ENCODE measurements at places on chromosomes 1 and 21. TPM values are rescaled to one million over a fixed set of nuclear protein-coding genes. Genes with fewer than 3 reads are reported as not detected.

DNA sequence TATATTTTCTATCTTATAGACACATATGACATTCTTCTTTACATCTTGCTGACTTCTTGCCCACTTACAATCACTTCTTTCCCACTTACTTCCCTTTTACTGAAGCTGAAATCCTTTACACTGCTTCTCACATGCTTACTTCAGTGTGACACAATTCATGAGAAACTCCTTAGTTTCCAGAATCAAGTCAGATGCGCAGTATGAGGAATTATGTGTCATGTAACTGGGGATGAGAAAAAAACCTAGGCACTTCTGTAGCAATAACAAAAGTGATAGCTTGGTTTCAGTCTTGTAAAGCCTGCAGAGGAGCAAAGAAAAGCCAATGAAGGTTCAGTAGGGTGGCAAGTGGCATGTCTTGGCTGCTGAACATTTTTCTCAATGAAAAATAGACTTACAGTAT, 566.2 kb upstream of the RGS18 start:
- no peak for DNase-seq

GRCh38 chr1:52413410-52413989, 9.1 kb downstream of the PRPF38A start:
- DNase-seq, result no peak

- no peak for DNase-seq
These were observed 21.0 kb downstream of the CFAP74 start for GRCh38 chr1:1982379-1983232.

- no peak for DNase-seq
These were observed 120.6 kb downstream of the CASZ1 start for GRCh38 chr1:10675813-10676212.

DNA sequence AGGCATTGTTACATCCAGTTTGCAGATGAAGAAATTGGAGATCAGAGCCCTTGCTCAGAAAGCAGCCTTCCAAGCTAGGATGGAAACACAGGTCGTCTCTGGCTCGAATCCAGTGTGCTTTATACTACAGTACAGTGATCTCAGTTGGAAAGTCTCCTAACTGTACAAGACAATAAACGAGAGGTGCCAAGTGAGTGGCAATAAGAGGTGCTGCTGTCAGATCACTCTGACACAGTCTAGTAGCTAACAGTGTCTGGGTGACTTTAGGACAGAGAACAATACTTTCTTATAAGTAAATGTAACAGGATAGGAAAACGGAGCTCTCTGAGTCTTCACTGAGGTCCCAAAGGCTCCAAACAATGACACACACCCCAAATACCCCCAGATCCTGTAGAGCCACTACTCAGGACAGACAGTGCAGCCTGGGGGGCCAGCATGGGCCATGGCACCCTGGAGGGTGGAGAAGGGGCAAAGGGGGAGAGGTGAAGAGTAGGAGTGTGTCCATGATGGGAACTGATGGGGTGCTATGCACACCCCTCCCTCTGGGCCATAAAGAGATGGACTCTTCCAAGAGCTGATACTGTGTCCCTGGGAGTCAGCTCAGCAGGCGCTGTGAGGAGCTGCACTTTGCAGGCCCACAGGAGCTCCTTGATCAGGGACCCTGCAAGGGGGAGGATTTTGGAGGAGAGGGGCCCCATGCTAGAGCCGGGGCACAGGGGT, 3.3 kb downstream of the SH3BGR start:
- DNase-seq, result no peak

DNA sequence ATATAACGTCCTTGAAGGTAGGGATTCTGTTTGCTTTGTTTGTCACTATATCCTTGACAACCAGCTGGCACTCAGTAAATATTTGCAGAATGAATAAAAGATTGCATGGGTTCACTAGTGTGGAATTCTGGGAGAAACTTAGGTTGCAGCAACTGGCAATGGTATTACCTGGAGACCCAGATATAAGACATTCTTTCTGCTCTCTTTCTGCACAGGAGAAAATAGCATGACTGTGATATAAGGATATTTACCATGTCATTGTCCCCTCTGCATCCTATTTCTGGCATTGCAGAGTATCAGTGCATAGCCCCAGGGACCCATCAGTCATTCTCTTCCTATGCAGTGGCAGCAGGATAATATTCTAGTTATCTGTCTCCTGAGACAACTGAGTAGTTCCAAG, 308.9 kb upstream of the LRRC7 start:
- no peak for DNase-seq

Gene MCOLN3
- total RNA-seq, result not detected

GRCh38 chr1:64055310-64055709, 148.1 kb upstream of the UBE2U start:
- DNase-seq, result no peak

Gene MAB21L3
- total RNA-seq, result not detected

- DNase-seq, result no peak
These were observed 43.8 kb upstream of the KCTD3 start for GRCh38 chr1:215523128-215523861.

Gene IL19
- total RNA-seq, result not detected

- DNase-seq, result no peak
These were observed 44.8 kb downstream of the PCNT start for GRCh38 chr21:46368533-46369285.

Gene APCS
- total RNA-seq, result not detected

Gene WASF2
- total RNA-seq, result 83.1 TPM

GRCh38 chr1:248818505-248819374, 7.0 kb downstream of the SH3BP5L start:
- no peak for DNase-seq

GRCh38 chr1:219659684-219660083, 46.8 kb upstream of the ZC3H11B start:
- no peak for DNase-seq

DNA sequence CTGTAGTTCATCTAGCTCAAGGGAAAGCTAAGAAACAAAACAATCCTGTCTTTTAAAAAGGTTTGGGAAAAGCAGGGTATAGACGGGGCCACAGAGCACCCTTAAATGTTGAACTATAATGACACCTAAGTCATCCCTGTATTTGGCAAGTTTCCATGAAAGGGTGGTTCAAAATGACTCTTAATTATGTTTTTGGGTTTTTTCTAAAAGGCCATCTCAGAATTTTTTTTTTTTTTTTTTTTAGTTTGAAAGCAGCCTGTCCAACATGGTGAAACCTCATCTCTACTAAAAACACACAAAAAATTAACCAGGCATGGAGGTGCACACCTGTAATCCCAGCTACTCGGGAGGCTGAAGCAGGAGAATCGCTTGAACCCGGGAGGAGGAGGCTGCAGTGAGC, 22.2 kb downstream of the TOMM20 start:
- no peak for DNase-seq

Gene H6PD
- 23.4 TPM for total RNA-seq

DNA sequence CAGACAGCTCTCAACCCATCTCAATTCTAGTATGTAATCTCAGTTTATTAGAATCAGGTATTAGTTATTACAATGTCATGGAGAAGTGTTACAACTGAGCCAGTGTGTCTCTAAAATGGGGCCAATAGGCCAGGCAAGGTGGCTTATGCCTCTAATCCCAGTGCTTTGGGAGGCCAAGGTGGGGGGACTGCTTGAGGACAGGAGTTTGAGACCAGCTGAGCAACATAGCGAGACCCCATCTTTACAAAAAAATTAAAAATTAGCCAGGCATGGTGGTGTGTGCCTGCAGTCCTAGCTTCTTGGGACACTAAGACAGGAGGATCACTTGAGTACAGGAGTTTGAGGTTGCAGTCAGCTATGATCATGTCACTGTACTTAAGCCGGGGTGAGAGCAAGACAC, 104.9 kb downstream of the BCAR3 start:
- no peak for DNase-seq

DNA sequence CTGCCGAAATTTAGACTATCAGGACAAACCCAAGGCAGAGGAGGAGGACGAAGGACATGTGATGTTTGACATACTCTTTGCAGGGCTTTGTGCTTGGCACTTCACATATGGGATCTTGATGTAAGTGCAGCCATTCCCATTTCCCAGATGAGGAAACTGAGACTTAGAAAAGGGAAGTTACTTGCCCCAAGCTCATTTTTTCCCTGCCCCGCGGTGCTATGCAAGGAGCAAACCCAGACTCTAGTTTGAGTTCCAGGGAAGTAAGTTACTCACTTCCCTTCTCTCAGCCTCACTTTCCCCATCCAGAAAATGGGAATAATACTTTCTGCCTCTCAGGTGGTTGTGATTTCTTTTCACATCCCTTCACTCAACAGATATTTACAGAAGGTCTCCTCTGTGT, 4.5 kb upstream of the FOXO6 start:
- no peak for DNase-seq

GRCh38 chr1:231139659-231140654, 21.9 kb upstream of the TRIM67 start:
- DNase-seq, result no peak

- no peak for DNase-seq
These were observed 2.8 kb upstream of the NGF start for GRCh38 chr1:115340879-115341278.

GRCh38 chr1:183303901-183304300, 114.3 kb downstream of the NMNAT2 start:
- no peak for DNase-seq

DNA sequence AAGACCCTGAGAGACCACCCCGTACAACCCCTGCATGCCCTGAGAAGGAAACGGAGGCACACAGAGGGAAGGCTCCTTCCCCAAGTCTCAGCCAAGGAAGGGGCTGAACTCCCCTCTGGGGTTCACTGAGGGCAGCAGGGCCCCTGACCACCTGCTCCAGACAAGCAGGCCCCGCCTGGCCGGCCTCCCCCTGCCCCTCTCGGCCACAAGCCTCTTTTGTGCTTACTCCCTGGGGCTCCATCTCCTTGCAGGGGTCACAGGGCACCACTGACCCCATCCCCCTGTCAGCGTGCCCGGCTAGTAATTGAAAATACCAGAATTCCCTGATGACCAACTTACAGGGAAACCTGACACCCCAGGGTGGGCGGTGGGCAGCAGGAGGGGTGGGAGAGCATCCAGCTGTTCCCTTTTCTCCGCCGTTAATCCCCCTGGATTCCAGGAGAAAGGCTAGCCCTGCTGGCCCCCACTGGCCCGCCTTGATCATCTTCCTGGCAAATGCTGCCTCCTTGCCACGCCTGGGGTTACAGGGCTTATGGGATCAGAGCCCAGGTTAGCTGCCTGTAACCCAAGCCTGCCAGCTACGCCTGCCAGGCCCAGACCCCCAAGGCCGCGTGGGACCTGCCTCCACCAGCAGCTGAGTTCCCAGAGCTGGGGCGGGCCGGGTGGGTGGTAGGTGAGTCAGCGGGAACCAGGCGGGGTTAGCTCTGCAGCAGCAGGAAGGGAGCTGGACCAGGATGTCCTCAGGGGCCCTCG, 96.1 kb downstream of the LACTBL1 start:
- peak; percentile 22 for DNase-seq

DNA sequence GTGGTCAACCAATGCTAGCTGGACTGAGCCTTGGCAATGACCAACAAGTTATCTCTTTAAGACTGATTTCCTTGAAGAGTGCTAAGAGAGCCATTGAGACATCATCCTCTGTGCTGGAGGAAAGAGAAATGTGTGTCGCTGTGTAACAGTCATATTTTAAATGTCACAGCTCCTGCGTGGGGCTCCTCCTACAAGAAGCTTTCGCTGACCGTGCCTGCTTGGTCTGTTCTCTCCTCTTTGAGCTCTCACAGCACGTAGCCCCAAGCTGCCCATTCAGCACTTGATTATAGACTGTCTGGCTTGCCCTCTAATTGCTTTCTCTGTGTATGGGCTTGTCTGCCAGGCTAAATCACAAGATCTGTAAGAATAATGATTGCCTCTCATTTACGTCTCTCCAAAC, 221.3 kb downstream of the FOXD2 start:
- no peak for DNase-seq

- DNase-seq, result no peak
These were observed 598.1 kb upstream of the ADGRL4 start for GRCh38 chr1:79604490-79605198.

- peak; percentile 30 for DNase-seq
These were observed at the start of gene G0S2 for GRCh38 chr1:209674957-209675564. Gene G0S2, plus strand, starts transcription at chr1:209675412. Its CDS starts 273 bp downstream, at chr1:209675685.

GRCh38 chr1:158999316-159000069, 10.2 kb upstream of the IFI16 start:
- peak; percentile 50 for DNase-seq

- peak; percentile 85 for DNase-seq
These were observed 104.1 kb downstream of the XCL2 start for GRCh38 chr1:168439456-168440375.

Gene ADAMTS5
- 0.40 TPM for total RNA-seq

GRCh38 chr1:31744165-31744888, 19.8 kb downstream of the ADGRB2 start:
- DNase-seq, result no peak

- DNase-seq, result no peak
These were observed 573.8 kb downstream of the LTN1 start for GRCh38 chr21:28418726-28419514.

GRCh38 chr1:63316984-63317816, 5.2 kb upstream of the FOXD3 start:
- peak; percentile 67 for DNase-seq

DNA sequence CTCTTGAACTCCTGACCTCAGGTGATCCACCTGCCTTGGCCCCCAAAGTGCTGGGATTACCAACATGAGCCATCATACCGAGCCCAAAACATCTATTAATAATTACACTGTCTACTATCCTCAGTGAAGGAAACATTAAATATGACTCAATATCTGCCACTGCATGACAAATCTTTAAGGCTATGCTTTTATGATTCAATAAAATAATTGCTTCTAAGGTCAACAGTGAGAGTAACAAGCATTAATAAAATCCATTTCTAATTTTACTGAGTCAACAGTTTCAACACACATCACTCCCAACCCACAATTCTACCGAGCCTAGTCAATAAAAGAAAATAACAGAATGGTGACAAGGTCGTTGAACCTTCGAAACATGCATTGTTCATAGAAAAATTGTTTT, 125.5 kb upstream of the CHRM3 start:
- no peak for DNase-seq

Gene TFAP2E
- total RNA-seq, result 0.43 TPM

Gene OR2L5
- not detected for total RNA-seq

DNA sequence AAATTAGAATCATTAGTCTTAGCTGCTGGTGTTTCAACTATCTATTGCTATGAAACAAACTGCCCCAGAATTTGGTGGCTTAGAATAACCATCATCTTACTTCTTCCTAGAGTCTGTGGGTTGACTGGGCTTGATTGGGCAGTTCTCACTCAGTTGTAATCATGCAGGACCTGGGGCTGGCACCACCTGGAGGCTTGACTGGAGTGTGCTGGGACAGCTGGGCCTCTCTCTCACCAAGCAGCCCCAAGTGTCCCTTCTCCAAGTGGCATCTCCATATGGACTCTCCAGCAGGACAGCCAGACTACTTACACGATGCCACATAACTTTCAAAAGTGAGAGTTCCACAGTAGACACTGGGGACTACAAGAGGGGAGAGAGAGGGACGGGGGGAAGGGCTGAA, 140.3 kb upstream of the ATP1B1 start:
- DNase-seq, result no peak

Gene SGIP1
- total RNA-seq, result 5.3 TPM

DNA sequence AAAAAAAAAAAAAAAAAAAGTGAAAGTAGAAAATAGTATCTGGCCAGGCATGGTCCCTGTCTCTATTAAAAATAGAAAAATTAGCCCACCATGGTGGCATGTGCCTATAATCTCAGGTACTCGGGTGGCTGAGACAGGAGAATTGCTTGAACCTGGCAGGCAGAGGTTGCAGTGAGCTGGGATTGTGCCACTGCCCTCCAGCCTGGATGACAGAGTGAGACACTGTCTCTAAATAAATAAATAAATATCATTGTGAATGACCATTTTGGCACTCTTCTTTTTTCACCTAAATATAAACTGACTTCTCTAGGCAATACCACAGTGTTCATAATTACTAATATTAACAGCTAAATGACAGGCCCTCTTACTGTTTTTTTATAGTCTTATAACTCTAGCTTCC, 14.5 kb downstream of the ELOA start:
- DNase-seq, result no peak

- DNase-seq, result no peak
These were observed 251.2 kb downstream of the DSCAM start for GRCh38 chr21:40595806-40596205.
